ENCODE measurements at places on chromosomes 13 and 19.
A peak's percentile ranks its signal among the peaks of the same experiment; 100 is the strongest.

GRCh38 chr19:48631225-48631624, 6.0 kb downstream of the DBP start:
- DNase-seq, result no peak

- DNase-seq, result no peak
Measured at GRCh38 chr19:38713227-38713649, 31.0 kb downstream of the CAPN12 start.

- no peak for DNase-seq
Measured at GRCh38 chr19:51568456-51568855, 2.6 kb upstream of the ZNF175 start.

DNA sequence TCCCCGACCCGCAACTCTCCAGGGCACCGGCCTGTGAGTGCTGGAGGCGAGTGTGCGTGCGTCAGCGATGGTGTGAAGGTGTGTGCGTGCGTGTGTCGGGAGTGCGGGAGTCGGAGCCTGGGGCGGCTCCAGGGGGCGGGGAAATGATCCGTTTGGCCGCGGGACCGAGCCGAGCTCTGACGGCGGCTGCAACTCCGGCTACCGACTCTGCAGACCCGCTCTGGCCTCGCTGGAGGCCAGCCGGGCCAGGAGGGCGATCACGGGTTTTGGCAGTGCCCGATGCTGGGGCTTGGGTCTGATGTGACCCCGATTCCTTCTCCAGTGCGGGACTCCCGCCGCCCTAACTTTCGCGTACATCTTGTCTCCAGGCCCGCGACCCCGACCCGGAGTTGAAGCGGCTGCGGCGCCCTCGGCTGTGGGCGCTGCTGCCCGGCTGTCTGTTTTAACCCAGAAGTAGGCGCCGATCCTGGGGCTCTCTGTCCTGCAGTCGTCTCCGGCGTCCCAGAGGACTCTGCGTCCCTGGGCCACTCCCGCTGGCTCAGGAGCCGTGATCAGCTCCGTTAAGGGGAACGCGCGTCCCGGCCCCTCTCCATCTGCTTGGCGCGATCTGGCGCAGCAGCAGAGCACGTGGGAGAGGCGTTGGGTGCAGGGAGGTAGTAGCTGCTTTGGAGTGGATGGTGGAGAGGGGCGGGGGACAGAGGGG, 1.2 kb downstream of the CHST8 start:
- DNase-seq, result peak; percentile 20

DNA sequence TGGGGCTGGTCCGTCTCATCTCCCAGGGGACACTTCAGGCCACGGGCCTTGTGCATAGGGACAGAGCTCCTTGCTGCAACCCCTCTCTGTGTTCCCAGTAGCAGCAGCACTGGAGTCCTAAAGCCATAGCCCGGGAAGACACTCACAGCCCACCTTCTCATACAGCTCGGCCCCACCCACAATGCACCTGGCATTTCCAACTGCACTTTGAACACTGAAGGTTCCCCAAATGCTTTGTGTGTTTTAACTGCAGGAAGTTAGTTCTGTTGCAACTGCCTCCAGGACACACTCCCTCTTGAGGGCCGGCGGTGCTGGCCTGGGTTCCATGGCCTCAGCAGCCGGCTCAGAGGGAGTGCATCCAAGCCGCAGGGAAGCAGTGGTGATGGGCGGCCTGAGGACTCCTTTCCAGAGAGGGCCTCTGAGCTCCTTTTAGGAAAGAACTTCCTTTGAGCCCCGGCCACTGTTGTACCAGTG, 22.7 kb upstream of the TMEM255B start:
- no peak for DNase-seq

- DNase-seq, result no peak
Measured at GRCh38 chr19:30096596-30097370, 154.7 kb downstream of the URI1 start.

- no peak for DNase-seq
Measured at GRCh38 chr19:30959011-30959410, 390.2 kb downstream of the TSHZ3 start.

GRCh38 chr19:46975925-46976782, 43.5 kb upstream of the NPAS1 start:
- peak; percentile 16 for DNase-seq

- DNase-seq, result no peak
Measured at GRCh38 chr13:43294412-43294811, 271.0 kb downstream of the DNAJC15 start.

- no peak for DNase-seq
Measured at GRCh38 chr13:66950666-66951065, 279.5 kb downstream of the PCDH9 start.

- no peak for DNase-seq
Measured at GRCh38 chr13:95533545-95534160, 18.9 kb upstream of the CLDN10 start.

DNA sequence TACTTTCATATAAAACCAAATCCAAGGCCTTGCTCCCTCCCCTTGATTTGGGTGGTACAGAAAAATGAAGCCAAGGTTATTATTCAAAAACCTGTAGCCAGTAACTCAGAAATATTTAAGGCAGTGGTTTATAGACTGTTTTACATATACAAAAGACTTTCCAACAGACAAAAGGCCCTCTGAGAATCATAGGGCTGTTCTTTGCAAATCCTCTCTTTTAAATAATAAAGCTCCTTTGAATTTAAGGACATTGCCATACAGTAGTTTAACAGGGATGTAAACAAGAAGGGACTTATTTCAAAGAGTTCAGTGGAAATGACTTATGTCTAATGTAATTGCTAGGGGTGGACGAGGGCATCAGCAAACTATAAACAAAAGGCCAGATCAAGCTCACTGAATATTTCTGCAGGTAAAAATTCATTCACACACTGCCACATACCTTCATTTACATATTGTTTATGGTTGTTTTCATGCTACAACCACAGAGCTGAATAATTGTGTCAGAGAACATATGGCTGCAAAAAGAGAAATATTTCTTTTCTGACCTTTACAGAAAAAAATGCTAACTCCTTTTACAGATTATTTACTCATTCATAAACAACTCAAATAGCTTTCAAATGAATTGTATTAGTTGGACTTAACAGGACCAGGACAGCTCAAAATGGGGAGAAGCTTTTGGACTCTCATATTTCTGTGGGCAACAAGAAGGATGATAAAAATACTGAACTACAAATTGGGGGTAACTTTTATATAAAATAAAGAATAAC, 665.6 kb downstream of the SLITRK1 start:
- DNase-seq, result no peak

GRCh38 chr19:46192992-46193650, 36.4 kb upstream of the IGFL1 start:
- DNase-seq, result peak; percentile 69

- no peak for DNase-seq
Measured at GRCh38 chr13:105471673-105472072, 1063.8 kb downstream of the EFNB2 start.

GRCh38 chr19:788983-789700, 8.1 kb upstream of the PTBP1 start:
- DNase-seq, result no peak

- no peak for DNase-seq
Measured at GRCh38 chr19:36837176-36837905, 846 bp downstream of the ZNF790 start.

DNA sequence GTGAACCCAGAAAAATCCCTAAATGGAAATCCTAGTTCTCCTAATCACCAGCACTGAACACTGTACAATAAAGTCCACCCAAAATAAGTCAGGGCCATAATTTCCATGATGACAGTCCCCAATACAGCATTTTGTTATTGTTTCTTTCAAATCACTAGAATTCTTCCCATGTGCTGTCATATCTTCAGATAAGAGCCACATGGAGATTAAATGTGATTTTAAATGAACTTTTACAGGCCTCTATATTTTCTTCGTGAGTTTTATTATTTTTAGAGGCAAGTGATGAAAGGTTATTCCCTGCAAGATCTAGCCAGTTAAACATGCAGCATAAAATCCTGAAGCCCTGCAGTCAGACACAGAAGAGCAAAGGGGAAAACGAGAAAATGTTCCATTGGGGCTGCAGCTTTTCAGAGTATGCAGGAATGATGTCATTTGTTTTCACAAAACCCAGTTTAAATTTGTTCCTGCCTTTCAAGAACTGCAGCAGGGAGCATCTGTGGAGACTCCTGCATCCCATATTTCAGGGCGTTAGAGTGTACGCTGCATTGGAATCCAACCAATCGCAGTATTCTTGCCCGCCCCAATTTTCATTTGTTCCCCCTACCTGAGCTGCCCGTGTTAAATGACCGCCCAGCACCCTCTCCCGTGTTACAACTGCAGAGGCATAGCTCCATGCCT, 167.2 kb upstream of the KLF12 start:
- no peak for DNase-seq

- DNase-seq, result peak; percentile 37
Measured at GRCh38 chr19:3986260-3987041, 1.2 kb upstream of the EEF2 start.

GRCh38 chr19:16249826-16250404, 52.2 kb downstream of the AP1M1 start:
- no peak for DNase-seq

Measured in urothelium cell line (cell line).